Stimulated activated CD4-positive, alpha-beta T cell treated with anti-CD3 and anti-CD28 coated beads, TNF-alpha, amount 100 ng/mL, for 4 hours (primary cell): ENCODE measurements at places on chromosomes 2 and 18.

DNA sequence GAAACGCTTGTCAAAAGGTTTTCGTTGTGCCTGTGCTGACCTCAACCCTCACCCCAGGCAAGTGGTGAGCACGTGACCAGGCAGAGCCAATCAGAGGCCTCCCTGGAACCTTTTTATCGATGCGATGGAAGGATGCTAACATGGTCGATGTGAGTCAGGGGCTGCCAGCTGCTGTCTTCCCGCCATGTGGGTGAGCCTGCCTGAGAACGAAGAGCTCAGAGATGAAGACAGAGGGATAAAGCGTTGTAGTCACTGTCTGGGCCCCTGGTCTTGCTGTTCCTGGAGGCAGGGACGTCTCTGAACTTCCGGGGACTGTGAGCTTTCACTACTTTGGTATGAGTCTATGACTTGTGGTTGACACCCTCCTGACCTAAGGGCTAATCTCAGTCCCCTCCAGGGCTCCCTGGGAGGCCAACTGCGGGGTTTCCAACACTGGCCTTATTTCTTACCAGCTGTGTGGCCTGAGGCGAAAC is 18.6 kb downstream of the DNMT3A start:
- peak; percentile 23 for DNase-seq

- no peak for DNase-seq
Measured at GRCh38 chr18:23094411-23095190, 40.7 kb upstream of the CABLES1 start.

- DNase-seq, result no peak
Measured at GRCh38 chr2:73836141-73836943, 7.6 kb downstream of the STAMBP start.

DNA sequence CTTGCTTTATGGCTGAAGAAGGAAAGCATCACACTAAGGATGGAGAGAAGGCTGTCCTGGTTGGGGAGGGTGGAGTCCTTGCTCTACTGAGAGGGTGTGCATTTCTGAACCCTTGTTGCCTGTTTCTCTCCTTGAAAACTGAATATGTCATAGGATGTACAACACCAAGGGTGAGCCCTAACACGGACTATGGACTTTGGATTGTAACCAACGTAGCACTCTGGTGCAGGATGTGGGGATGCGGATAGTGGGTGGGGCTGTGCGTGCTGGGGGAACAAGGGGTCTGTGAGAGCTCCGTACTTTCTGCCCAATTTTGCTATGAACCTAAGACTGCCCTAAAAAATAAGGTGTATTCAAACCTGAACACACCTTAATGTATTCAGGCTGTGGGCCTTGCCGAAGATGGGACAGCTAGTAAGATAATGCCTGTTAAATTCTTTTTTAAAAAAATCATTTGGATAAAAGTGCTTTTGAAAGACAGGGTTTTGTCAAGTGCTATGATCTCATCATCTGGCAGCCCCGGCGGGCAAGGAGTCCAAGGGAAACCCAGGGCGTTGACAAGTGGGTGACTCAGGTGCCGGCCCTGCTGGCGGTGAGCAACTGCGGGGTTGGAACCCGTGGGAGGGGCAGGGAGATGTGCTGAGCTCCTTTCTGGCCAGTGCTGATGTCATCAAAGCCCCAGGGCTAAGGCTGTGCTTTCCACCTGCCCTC is 54.0 kb downstream of the GATA6 start:
- DNase-seq, result no peak

DNA sequence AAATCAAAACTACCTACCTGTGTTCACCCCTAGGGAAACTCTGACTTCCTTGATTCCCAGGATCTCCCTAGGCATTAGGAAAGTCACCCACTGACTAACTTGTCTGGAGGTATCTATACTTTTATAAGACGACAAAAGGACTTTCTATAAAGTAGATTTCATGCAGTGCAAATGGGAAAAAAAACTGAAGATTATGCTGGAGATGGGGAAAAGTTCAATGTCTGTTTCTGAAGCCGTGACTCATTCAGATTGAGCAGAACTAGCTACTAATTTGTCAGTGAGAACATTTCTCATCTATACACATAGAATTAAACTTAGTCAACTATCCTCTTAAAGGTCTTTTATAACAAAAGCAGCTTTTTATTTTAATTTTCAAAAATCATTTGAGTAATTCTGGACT is 6.0 kb downstream of the SEPTIN10 start:
- no peak for DNase-seq

DNA sequence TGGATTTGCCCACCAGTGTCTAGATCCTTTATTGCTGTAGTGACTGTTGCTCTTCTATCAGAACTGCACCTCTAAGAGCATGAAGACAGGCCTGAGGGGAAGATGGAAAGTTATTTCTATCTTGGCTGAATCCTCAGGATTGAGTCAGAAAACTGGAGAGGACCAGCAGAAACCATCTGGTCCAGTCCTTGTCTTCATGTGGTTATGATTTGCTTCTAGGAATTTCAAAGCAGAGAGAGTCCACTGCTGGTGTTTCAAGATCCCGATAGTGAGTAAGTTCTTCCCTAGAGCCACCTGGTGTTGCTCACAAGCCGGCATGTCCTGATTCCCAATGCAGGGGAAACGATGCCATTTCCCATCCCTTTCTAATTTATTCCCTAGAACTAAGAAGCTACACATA is 84.2 kb downstream of the NCKAP5 start:
- no peak for DNase-seq

DNA sequence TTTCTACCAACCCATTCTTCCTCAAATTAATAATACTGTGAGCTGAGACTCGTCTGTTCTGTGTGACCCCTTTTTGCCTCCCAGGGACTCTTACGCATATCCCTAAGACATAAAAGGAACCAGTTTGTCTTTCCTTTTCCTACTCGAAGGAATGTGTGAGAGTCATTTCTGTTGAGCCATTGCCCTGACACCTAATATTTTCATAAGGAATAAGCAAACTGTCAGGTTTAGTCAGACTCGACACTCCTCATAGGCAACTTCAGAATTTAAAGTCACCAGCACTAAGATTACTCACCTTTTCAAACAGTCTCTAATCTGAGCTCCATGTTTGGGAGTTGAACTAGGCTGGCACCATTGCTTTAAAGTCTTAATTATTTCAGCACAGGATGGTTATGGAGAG is 305.5 kb downstream of the IKZF2 start:
- no peak for DNase-seq

DNA sequence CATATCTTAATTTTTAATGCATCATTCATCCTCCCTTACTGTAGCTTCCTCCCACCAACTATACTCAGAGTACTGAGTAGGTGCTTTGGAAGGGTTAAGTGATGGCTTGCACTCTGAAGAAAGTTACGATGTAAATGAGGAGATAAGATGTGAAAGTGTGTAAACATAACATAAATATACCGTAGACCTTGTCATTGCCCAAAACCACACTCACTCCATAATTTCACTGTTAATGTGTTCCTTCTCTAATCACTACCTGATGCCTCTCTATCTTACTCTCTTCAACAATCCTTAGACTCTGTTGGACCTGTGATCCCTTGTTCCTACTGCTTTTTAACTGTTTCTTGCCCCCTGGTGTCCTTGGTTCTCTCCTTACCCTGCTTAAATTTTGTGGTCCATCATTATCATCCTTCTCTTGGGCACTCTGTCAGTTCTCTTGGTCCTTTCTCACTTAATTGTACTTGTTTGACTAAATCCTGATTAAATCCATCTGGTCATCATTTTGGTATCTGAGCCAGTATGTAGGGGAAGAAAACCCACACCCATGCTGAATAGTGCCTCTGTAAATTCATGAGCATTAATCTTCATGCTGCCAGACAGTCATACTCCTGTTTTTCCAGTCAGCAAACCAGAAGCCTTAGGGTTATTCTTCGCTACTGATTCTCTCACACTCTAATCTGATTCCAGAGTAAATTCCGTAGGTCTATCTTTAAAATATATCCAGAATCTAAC is 45.0 kb downstream of the PMS1 start:
- DNase-seq, result no peak

DNA sequence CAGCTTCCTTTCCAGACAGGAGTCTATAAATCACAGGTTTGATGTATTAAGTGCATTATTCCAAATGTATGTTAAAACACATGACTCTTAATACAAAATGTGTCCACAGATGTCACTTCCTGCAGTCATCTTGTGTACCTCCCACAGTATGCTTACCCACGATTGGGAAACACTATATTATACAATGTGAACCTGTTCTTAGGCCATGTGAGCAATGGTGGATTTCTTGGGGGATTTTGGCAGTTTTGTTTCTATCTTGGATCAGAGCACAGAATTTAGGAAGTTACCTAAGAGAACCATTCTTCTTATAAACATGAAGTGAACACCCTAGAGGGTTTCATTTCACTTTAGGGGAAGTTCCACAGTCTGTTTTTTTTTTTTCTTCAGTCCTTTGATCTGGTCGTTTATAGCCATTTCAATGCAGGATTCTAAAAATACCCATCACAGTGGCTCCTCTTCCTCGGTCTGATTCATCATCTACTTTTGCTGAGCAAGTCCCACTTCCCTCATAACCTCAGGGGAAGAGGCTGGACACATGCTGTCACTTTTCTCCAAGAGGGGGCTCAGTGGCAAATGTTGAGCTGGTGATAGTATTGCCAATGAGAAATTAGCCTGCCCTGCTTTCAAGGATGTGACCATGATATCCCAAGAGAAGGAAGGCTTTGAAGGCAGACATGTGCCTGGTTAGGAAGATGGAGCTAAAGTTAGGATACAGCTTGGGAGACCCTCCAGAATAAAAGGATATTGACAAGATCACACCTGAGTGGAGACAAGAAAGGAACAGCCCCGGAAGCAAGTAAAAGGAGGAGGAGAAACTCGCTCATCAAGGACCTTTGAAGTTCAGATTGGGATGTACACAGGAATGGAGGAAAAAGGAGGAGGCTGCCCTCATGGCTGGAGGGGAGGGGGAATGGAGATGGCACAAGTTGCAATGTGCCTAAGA is 22.6 kb downstream of the PLEK start:
- no peak for DNase-seq
